Erythroblast (primary cell): ENCODE measurements at places on chromosomes 13 and 19.

DNA sequence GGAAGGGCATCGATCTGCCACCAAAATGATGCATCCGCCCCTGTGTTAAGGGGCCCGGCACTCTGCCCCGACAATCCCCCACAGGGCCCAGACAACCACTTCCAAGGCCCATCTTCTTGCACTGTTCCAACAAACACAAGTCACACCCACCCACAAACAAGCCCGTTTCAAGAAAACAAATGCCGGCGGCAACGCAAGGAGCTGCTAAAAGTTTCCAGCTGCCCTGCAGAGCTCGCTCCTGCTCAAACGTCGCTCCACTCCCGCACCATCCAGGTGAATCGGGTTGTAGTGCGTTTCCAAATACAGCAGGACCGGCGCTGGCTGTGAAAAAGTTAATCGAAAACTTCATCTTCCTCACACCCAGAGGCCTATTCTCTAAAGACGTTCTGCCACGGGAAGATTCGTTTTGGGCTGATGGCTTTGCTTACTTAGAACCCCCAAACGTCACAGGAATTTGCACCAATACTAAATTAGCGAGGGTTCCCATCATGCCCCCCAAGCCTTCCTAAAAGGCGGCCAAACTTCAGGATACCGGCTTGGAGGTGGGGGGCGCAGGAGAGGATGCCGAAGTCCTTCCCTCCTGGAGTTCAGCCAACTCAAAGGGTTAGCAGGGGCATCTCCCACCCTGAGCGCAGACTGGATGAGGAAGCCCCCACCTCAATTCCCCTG lies 107.4 kb upstream of the DOCK9 start:
- peak; percentile 37 for DNase-seq

DNA sequence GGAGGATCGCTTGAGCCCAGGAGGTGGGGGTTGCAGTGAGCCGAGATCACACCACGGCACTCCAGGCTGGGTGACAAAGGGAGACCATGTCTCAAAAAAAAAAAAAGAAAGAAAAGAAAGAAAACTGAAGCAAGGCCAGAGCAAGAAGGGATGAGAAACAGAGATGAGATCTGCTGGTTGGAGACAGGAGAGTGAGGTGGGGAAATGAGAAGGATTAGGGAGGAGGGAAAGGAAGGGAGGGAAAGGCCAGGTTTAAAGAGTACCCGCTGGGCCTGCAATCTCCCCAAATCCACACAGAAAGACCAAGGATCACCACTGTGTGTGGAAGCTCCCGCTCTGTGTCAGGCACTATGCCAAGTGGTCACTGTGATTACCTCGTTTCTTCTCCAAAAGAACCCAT lies 16.3 kb upstream of the LYPD3 start:
- DNase-seq: no peak

DNA sequence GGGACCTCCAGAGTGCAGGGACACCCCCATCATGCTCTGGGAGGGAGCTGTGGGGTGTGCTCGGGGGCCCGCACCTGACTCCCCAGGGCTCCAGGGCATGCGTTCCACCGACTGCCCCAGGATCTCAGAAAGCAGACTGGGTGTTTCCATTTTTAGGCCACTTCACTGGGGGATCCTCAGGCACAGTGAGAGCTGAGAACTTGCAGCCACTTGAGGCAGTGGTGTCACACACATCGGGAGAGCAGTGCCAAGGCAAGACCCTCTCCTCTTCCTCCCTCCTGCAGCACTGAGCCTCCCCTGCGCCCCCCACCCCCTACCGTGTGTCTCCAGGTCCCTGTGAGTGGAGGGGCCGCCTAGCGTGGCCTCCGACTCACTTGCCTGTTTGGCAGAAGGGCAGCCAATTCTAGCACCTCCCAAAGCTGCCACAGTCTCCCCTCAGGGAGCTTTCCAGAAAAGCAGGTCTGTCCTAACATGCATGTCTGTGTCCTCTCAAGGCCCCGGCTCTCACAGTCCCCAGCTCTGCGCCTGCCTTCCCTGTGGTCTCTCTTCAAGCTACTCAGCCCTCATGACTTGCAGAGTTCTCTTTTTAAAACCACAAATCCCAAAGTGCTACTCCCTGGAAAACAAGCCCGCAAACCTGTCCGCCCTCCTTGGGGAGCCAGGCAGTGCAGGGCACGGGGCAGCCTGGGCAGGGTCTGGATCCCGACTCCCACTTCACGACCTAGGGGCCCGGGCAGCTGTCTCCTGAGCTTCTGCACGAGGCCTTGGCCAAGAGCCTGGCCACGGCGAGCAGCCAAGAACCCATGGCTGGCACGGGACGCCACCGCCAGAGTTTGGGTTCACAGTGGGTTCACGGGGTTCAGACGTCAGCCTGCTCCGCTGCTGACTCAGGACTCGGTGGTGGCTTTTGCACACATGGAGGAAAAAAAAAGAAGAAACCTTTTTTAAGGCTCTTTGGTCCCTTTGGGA lies 94.1 kb downstream of the STK24 start:
- DNase-seq: peak; percentile 28

GRCh38 chr19:53057904-53058580 lies 13.5 kb downstream of the ERVV-2 start:
- no peak for DNase-seq

GRCh38 chr19:21856773-21857514 lies 21.0 kb upstream of the ZNF43 start:
- DNase-seq: no peak

- DNase-seq: no peak
These were observed 59.0 kb upstream of the SCEL start for GRCh38 chr13:77476456-77476855.

DNA sequence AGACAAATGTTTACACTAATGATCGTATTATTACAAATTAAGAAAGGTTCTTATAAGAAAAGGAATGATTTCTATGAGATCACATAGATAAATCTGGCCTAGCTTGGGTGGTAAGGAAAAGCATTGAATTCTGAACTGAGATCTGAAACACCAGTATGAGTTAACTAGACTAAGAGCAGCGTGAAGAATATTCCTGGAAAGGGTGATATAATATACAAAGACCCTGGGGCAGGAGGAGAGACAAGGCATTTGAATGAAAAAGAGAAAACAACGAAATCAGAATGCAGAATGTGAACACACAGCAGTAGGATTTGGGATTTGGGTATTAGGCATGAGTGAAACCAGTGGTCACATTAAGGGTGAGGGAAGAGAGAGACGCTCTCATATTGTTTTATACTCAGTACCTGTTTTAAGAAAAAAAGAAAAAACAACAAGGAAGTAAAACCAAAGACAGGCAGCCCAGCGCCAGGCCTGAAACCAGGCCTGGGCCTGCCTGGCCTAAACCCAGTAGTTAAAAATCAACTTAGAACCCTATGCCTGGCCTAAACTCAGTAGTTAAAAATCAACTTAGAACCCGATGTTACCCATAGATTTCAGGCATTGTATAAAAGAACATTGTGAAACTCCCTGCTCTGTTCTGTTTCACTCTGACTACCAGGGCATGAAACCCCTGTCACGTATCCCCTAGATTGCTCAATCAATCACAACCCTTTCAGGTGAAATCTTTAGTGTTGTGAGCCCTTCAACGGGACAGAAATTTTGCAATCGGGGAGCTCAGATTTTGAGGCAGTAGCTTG lies 287.1 kb downstream of the ITGBL1 start:
- DNase-seq: no peak
